ENCODE measurements at places on chromosomes 4 and X.
A peak's percentile ranks its signal among the peaks of the same experiment; 100 is the strongest.

GRCh38 chr4:23241408-23241807 is 548.7 kb downstream of the GBA3 start:
- no peak for DNase-seq

DNA sequence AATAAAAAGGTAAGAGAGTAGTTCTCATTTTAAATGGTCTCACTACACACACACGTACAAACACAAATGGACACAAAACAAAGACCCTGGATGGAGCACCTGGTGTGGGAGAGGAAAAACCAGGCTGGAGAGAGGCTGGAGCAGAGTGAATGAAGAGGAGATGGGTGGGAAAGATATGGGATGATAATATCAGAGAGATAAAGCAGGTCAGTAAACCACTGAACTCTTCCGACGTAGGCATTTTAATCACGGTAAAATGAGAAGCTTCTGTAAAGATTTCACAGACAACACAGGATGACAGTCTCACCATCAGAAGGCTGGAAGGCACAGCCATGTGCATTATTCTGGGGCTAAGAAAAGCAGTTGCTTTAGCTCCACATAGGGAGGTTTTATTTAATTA is 532.8 kb downstream of the KCNIP4 start:
- no peak for DNase-seq

DNA sequence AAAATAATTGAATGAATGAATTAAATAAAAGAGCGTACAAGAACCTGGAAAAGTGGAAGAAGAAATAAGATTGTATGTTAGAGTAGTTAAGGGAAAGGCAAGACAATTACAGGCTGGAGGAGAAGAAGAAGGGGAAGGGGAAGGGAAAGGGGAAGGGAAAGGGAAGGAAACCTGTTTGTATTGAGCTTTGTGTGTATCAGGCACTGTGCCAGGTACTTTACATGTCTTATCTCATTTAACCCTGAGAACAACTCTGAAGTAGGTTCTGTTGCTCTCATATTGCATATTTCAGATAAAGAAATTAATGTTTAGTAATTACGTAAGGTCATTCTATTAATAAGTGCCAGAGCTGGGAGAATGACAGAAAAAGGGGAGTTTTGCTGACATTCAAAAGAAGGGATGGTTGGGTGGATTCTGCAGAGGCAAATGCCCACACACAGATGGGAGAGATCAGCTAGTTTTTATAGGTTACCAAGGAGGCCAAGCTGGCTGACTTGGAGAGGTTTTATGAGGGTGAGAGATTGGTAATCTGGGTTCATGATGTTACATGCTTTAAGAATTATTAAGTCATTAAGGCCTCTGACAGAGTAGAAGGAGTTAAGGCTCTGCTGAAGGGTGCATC is 92.3 kb upstream of the LCORL start:
- DNase-seq: no peak

DNA sequence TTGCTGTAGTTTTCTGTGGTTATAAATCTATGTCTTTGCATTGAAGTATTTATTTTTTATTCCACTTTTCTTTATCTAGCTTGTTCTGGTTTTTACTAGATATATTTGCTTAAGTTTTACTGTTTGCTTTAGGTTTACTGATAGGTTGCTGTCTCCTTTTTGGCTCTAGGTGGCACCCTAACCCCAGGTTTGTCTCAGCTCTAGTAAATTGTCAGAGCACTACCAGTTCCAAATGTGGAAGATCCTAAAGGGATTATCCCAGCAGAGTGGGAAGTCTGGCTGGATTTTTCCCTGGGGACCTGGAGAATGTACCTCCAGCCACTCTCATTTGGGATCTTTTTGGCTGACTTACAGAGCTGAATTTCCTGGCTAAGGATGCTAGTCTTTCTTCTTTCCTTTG is 106.1 kb downstream of the PBDC1 start:
- peak; percentile 14 for DNase-seq

DNA sequence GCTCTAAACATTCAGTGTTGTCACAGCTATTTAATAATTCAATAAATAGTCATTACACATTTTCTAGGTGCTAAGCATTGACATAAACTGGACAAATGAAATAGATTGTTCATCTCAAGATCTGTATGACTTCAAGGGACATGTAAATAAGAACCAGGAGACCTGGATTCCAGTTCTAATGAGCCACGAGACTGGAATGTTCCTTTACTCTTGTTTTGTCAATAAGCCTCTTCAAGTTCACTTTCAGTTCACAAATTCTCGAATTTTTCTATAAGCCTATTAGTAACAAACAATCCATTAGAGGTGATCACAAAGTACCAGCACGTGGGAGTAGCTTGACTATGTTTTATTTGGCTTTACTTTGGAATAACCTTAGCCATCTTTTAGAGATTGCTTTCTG is 514.0 kb upstream of the SMIM31 start:
- no peak for DNase-seq

GRCh38 chr4:6834867-6835266 is 52.3 kb downstream of the KIAA0232 start:
- DNase-seq: no peak

GRCh38 chr4:43360296-43360695 is 467.8 kb downstream of the GRXCR1 start:
- DNase-seq: no peak

DNA sequence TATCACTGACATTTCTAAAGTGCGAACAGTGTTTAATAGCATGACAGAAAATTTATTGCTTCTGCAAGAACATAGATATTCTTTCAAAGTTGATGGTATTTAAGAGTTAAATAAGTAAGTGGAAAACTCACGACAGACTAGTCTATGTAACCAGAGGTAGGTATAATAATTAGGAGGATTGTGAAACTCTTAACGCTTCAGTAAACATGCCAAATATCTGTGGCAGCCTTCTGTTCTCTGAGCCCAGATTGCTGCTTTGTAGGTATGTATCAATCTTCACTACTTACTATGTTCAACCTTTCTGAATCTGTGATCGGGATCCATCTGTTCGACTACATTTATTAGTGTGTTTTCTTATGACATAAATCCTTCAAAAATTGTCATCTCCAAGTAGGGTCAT is 53.6 kb upstream of the SPANXB1 start:
- DNase-seq: no peak

GRCh38 chrX:15616531-15616930 is 15.8 kb upstream of the ACE2 start:
- no peak for DNase-seq

GRCh38 chr4:187606581-187606980 is 389.0 kb upstream of the ZFP42 start:
- no peak for DNase-seq

GRCh38 chrX:68090266-68090665 is 343.0 kb downstream of the OPHN1 start:
- no peak for DNase-seq

- DNase-seq: no peak
These were observed 33.6 kb upstream of the ARX start for GRCh38 chrX:25049357-25049756.

DNA sequence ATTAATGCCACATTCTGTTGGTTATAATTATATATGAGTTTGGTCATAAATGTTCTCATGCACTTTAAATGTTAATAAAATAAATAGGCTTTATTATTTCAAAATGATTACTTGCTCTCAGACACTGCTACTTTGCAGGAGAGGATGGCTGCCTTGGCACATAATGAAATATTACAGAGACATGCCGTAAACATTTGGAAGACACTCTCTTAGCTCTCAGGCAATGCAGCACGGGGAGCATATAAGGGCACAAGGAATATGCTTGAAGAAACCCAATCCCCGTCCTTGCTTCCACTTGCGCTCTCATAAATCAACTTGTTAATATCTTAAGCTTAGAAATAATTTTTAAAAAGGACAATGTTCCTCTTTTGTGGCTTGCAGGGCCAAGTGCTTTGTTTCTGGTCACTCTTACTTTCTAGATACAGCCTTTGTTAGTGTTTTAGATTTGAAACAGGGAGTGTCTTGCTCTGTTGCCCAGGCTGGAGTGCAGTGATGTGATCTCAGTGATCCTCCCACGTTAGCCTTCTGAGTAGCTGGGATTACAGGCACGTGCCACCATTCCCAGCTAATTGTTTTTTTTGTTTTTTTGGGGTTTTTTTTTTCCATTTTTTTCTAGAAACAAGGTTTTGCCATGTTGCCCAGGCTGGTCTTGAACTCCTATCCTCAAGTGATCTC is 445.0 kb downstream of the SPRY1 start:
- DNase-seq: no peak

- no peak for DNase-seq
These were observed 156.6 kb downstream of the SLC4A4 start for GRCh38 chr4:71495454-71495853.

GRCh38 chr4:168357941-168358340 is 39.4 kb upstream of the DDX60 start:
- DNase-seq: no peak

Measured in stimulated activated CD4-positive, alpha-beta T cell treated with anti-CD3 and anti-CD28 coated beads, Interleukin-12 subunit alpha, Interleukin-12 subunit beta, amount 100 ng/mL, for 48 hours (primary cell).